A673 (cell line): ENCODE measurements at places on chromosomes 1 and 21. TPM values are rescaled to one million over a fixed set of nuclear protein-coding genes. Genes with fewer than 3 reads are reported as not detected.

DNA sequence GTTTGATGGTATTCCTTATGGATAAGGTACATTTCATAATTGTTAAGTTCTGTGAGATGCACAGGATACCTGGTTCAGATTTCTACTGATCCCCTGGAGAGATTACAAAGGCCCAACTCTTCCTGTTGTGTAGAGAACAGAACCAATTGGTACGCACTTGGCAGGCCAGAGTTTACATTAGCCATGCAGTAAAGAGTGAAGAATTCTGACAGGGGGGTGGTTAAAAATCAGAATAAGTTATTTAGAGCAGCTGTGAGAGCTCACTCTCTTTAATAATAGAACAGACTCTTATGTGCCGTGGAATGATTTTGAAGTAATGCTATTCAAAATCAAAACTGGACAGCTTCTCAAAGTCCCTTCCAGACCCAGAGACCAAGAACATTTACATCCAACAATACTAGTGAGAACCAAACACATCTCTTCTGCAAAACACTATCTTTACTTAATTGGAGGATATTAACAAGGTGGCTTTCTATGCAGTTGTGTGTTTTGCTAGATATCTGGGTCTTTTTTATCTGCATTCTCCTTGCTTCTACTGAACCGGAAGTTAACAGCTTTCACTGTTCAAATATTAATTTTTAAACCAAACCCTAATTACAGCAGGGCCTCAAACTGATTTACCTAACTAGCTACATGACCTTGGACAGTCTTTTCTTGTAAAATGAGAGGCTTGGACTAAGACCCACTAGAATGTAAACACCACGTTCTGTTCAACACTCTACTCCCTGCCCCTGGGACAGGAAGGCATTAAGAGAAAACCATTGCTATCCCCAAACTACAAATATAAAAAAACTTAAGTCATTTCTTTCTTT, 4.0 kb downstream of the USP24 start:
- DNase-seq = no peak

DNA sequence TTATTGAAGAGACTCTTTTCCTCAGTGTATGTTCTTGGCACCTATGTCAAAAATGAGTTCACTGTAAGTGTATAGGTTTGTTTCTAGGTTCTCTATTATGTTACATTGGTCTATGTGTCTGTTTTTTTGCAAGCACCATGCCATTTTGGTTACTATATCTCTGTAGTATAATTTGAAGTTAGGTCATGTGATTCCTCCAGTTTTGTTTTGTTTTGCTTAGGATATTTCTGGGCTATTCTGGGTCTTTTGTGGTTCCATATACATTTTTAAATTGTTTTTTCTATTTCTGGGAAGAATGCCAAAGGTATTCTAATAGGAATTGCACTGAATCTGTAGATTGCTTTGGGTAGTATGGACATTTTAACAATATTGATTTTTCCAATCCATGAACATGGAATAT, 13.2 kb downstream of the TMED5 start:
- no peak for DNase-seq

Gene CYP4Z1
- total RNA-seq = not detected in 2 replicates

DNA sequence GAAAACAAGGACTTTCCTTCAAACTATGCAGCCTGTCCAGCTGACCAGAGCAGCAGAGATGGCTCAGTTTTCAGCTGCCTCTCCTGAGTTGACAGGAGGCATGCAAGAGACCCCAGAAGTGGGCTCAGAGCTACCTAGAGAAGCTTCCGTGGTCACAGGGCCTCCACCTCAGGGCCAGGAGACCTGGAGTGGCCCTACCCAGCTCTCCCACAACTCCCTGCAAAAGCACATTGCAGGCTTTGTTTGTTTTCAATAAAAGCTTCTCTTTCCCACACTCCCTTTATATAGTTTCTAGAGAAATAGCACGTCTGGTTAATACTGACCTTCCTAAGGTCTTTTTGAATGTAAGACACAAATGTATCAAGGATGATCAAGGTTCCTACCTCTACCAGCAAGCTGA, 40.1 kb downstream of the RRAGC start:
- no peak for DNase-seq

Gene IFI44
- 27.8 and 29.0 TPM in 2 replicates for total RNA-seq

GRCh38 chr1:27366411-27367159, at the start of gene MAP3K6:
TSS of gene MAP3K6 (minus strand) at chr1:27366961. CDS start at chr1:27366597, 364 bp downstream.
- DNase-seq = peak; percentile 84

DNA sequence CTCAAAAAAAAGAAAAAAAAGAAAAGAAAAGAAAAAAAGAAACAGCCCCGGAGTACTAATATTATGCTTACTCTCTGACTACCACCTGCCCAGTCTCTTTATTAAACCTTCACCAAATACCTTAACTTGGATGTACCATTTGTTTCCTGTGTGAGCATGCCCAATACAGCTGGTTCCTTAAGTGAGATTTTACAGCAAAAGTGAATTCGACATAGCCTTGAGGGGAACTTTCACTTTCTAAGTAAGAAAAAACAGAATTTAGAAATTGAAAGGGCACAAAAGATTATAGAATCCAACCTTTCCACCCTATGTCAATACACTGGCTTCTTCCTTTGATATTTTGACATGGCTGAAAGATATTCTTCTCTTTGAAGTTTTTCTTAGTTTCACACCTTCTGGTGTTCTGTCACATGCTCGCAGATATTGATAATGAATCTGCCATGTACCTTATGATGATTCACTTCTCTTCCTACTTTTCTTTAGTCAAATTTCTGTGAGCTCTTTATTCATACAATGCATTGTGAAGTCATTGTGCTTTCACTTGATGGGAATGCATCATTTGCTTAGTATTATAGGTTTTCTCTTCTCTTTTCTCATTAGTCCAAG, 5.2 kb upstream of the GIPC2 start:
- DNase-seq = no peak

GRCh38 chr1:18452550-18452949, 28.2 kb upstream of the KLHDC7A start:
- DNase-seq = peak; percentile 50

DNA sequence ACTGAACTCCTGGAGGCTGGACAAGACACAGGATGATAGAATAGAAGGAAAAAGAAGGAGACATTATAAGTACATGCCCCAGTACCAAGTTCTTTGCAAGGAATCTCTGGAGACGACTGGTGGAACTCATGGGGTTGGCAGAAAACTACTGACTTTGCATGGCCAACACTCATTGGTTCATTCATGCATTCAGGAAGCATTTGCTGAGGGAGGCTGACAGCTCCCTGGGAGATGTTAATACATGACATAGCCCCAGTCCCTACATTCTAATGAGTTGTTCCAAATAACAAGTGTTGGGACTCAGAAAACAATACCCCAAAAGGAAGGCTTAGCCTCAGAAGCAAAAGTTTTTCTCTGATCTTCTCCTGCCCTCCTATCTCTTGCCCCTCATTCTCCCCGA, 172.8 kb upstream of the IRF2BP2 start:
- peak; percentile 25 for DNase-seq

DNA sequence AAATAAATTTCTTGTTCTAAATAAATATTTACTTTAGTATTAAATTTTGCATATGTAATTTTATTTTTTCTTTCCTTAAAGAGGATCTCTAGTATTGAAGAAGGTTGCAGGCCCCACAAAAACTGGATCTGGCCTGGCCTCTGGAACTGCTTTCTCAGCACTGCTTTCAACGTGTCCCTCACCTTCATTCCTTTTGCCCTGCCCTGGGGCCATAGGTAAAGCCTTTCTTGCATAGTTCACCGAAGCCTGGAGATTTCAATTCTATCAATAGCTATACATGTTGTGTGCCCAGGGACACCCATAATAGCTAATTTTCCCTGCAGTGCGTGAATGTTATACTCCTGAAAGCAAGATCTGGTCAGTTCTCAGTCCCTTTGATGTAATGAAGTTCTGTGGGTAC, 12.0 kb upstream of the GPR137B start:
- no peak for DNase-seq

DNA sequence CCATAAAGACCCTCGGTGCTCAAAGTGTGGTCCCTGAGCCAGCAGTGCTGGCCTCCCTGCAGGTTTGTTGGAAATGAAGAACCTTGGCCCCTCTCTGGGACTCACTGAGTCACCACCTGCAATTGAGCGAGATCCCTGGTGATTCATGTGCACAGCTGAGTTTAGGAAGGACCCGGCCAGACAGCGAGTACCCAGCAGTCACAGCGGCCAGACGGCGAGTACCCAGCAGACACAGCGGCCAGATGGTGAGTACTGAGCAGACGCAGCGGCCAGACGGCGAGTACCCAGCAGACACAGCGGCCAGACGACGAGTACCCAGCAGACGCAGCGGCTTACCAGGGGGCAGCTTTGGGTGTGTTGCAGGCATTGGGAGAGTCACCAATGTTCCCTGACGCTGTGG, 123.8 kb downstream of the PRDM16 start:
- no peak for DNase-seq

DNA sequence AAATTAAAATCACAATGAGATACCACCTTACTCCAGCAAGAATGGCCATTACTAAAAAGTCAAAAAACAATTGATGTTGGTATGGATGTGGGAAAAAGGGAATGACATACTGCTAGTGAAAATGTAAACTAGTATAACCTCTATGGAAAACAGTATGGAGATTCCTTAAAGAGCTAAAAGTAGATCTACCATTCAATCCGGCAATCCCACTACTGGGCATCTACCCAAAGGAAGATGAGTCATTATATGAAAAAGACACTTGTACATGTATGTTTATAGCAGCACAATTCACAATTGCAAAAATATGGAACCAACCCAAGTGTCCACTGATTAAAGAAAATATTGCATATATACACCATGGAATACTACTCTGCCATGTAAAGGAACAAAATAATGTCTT, 37.2 kb downstream of the SUSD4 start:
- DNase-seq = no peak
